CD4-positive, alpha-beta T cell treated with Interleukin-12 subunit alpha and Interleukin-12 subunit beta, for 1 hour (primary cell): ENCODE measurements at places on chromosomes 6 and 20.

- no peak for DNase-seq
Measured at GRCh38 chr6:31304683-31305082, 32.8 kb upstream of the HLA-C start.

- DNase-seq: no peak
Measured at GRCh38 chr20:9129756-9130155, 60.9 kb downstream of the PLCB4 start.

DNA sequence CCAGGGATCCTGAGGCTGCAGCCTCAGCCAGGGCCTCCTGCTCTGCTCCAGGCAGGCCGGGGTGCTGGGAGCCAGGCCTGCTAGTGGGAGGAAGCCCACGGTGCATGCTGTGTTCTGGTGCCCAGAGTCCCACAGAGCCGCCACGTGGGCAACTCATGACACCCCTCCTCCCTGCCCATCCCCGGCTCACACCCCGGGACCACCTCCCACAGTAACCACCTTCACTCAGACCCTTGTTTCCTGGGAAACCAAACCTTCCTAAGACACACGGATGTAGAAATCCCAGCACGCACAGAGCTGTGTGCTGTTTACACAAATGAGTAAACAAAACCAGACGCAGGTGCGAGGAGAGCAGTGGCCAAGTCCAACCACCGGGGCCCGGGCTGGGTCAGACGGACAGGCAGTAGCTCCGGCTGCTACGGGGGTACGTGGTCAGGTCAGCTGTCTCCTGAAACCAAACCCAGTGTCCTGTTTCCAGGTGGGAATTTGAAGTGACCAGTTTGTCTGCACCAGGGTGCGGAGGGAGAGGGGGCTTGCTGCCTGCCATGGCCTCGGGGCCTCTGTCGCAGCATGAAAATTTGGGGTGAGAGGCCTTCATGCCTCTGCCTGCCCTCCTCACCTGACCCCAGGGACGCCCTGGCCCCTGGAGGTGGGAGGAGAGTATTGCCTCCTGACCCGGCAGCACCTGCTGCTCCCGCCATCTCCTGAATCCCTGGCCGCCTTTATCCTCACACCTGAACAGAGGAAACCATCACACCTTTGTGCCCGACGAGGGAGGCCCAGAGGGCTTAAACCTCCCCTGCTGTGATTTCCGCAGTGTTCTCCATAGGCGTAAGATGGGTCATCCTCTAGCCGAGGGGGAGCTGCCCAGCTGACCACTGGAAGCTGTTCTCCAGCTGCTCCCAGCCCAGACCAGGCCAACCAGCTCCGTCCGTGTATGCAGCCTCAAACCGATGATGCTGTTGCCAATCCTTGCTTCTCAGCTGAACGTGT is 52.0 kb upstream of the SMOC2 start:
- no peak for DNase-seq

DNA sequence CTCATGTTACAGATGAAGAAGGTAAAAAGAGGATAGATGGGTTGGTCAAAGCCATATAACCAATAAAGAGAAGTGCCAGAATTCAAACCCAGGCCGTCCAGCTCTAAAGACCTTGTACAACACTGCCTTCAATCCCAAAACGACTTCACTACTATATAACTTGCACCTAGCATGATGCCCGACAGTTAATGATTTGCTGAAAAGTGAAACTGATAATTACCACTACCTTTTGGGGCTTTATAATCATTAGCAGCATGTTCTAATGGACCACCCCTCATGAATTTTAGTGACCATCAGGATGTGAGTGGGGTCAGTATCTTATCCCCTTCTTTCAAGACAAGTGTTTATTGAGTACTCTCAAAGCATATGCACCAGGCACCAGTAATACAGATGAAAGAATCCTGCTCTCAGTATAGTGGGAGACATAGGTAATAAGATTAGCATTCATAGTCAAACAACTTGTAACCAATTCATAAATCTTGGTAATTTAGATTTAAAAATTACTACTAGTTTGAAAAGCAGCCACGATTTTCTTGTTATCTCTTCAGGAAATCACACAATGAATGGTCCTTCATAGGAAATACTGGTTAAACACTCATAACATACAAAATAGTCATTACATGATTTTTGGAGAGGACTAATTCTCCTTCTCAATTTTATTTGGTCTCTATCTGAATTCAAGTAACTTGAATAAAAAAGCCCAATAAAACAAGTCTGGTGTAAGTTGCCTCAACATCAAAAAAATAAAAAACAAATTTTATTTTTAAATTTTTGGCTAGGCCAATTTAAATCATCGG is 98.0 kb downstream of the EPB41L2 start:
- DNase-seq: no peak

GRCh38 chr6:106519460-106520394 is 109.6 kb downstream of the RTN4IP1 start:
- DNase-seq: peak; percentile 81
